ENCODE measurements at places on chromosomes 12 and 14.
A peak's percentile ranks its signal among the peaks of the same experiment; 100 is the strongest.

DNA sequence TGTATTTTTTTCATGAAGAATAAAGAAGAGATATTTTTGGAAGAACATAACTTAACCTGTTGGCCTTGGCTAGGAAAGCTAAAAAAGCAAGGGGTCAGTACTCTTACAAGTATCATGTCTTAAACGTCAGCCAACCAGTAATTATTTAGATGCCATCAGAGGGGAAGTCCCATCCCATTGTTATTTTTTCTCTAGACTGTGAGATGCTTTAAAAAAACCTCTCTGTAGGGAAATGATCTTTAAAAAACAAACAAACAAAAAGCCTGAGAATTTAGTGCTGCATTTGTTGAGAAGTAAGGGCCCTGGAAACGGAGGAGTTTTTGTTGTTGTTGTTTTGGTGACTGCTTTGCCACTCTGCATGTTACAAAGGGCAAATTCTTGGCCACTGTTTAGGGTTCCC lies 474.0 kb downstream of the ZFP36L1 start:
- no peak for DNase-seq

DNA sequence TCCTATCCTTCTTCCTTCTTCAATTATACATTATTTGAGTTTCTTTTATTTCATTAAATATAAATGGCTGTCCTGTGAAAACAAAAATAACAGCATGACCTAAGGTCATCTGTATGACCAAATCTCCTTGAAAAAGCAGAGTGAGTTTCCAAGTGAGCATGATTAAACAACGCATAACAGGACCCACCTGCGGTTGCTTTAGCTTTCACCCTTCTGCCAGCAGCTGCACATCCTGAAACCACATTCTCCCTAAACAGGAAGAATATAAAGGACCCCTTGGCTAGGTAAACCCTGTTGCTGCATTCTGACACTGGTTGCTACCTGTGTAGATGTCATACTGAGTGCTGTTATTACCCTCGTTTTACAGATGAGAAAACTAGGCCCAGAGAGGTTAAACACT lies 42.8 kb upstream of the CPM start:
- no peak for DNase-seq

DNA sequence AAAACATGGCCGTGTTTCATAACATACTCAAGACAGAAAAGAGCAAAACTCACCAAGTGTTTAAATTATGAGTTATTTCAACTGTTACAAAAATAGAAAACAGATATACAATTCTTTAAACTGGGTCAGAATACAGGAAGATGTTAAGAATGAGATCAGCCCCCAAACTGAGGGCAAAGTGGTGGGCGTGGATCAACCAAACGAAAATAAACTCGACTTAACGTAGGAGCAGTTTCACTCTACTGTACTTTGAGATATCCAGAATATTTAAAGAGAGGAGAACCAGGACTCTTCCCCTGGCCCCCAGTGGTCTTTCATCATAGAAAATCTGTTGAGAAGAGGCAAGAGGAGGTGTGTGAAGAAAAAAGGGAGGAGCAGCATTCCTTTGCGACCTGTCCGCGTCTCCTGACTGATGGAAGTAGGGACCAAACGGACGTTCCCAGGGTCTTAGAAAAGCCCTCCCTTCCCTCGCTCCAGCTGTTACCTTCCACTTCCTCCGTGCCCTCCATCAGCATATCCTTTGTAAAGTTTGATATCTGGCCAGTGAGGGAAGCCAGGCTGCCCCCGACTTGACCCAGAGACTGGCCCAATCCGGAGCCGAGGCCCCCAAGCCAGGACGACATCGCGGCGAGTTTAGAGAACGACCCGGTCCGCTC lies 668 bp downstream of the TRIP11 start:
- DNase-seq, result no peak

DNA sequence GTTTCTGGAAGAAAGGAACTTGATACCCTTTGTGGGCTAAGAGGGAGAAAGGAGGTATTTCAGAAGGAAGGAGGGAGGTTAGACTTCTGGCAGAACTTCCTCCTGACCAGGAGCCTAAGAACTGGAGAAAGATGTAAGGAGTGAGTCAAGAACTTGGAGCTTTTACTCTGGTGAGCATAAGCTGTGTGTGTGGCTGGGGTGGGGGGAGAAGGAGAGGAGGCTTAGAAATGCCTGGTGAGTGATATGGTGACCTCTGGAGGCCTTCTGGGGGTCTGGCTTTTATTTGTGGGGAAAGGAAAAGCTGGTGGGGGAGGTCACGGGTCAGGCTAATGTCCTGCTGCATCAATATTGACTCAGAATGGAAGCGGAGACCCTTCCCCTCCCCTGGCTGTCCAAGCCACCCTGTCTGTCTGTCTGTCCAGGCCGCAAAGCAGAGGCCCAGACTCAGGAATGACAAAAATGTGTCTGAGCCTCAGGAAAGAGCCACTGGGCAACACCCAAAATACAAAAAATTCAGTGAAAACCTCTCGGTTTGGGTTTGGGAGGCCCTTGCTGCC lies 4.8 kb downstream of the LRP1 start:
- no peak for DNase-seq

DNA sequence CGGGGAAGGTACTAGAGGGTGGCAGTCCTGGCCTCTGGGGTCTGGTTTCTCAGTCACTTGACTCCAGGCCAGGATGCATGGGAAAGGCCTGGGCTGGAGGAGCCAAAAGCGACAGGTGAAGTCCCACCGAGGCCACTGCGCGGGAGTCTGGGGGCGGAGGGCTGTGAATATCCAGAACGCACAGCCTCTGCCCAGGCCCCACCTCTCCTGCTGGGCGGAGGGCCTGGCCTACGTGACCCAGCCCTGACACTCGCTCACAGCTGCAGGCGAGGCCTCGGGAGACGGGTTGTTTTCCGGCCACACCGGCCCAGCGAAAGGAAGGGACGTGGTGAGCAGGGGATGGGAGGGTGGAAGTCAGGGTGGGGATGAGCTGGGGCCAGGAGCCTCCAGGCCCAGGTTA lies 91.2 kb downstream of the RFLNA start:
- DNase-seq, result no peak

GRCh38 chr14:49366416-49366815 lies 219.8 kb downstream of the RPS29 start:
- no peak for DNase-seq

- DNase-seq, result no peak
These were observed 5.4 kb upstream of the MGAT4C start for GRCh38 chr12:86261578-86261977.

DNA sequence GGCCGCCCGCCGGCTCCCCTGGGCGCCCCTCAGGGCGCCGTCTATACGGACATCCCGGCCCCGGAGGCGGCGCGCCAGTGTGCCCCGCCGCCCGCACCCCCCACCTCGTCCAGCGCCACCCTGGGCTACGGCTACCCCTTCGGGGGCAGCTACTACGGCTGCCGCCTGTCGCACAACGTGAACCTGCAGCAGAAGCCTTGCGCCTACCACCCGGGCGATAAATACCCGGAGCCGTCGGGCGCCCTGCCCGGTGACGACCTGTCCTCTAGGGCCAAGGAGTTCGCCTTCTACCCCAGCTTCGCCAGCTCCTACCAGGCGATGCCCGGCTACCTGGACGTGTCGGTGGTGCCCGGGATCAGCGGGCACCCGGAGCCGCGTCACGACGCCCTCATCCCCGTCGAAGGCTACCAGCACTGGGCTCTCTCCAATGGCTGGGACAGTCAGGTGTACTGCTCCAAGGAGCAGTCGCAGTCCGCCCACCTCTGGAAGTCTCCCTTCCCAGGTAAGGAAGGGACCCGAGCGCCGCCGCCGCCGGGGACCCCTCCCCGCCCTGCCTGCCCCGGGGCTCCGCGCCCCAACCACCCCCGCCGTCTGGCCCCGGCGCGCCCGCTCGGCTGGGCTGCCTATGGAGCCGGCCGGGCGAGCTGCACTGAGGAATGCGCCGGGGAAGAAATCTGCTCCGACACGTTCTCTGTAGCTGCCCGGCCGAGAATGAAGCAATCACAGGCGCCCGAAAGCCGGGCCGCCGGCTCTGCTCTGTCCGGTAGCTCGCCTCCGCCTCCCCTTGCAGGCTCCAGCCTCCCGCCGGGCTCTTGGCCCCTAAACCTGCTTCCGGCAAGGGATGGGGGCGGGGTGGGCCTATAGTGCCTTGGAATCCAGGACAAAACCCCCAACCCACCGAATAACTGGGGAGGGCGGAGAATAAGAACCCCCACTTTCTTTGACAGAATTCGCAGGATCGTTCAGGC lies 794 bp downstream of the HOXC13 start:
- no peak for DNase-seq

DNA sequence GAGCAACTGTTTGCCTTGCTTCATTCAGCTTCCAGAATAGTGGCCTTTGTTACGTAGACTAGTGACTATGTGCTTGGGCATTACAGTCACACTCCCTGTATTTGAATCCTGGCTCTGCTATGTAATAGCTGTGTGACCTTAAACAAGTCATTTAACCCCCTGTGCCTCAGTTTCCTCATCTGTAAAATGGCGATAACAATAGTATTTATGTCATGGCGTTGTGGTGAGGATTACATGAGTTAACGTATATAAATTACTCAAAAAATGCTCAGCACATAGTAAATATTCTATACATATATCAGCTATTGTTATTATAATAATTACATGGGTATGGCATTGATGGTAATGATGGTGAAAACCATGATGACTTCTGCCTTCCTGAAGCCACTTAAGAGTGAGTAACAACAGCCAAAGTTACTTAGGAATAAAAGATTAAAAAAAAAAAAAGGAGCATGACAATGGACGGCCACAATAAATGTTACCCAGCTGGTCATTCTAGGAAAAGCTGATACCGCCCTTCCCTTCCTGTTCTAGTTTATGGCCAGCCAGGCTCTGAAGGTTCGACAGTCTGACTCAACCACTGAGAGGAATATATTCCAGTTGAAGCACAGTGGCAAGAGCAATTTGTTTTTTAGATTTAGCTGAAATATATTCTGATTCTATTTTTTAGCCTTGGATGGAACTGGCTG lies 9.9 kb upstream of the ADIPOR2 start:
- no peak for DNase-seq

- no peak for DNase-seq
These were observed 388.7 kb downstream of the TMEM117 start for GRCh38 chr12:44224399-44225148.

- DNase-seq, result no peak
These were observed 75.6 kb downstream of the USP15 start for GRCh38 chr12:62335796-62336195.

DNA sequence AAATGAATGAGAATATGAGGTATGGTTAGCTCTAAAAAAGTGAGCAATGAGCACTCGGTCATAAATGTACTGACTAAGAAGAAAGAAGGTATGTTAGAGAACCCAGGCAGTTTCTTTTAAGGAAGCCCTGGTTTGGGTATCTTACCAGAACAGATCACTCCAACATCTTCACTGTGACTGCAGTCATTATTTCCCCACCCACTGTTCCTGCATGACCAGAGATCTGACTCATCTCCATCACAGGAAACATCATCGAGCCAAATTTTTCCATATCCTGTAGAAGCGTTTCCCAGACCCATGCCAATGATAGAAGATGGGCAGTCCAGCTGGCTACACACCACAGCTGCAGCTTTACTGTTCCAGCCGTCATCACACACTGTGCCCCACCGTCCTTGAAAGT lies 48.0 kb downstream of the CD163L1 start:
- DNase-seq, result no peak

DNA sequence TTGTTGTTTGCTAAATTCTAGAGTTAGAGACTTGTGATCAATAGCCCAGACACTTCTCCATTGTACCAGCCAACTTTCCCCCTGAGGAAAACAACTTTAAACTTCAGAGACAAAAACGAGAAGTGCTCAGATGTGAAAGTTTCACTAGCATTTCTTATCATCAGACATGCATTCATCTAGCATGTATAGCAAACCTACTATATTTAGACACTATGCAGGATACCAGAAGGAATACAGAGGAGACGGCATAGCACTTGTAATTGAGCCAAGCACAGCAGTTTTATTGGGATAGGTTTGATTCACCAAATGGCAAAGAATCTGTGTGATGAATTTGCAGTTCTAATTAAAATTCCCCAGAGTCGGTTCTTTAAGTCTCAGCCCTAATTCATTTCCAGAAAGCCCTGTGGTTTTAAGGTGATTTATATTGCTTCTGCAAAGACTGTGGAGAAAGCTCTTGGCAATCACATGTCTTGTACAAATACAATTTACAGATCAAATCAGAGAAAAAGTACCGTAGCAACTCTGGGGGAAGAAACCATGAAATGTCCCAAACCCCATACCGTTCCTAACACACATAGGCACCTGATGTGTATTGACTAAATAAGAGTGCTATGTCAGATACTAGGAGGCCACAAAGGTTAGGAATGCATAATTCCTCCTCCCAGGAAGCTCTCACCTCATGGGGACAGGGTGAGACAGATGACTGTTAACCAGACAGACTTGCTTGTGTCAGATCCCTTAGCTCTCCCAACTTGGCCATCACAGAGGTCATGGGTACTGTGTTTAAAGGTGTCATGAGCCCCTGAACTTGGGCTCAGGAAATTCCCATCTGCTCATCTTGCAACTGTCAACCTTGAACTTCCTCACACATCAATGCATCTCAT lies 69.6 kb upstream of the KRAS start:
- peak; percentile 61 for DNase-seq

DNA sequence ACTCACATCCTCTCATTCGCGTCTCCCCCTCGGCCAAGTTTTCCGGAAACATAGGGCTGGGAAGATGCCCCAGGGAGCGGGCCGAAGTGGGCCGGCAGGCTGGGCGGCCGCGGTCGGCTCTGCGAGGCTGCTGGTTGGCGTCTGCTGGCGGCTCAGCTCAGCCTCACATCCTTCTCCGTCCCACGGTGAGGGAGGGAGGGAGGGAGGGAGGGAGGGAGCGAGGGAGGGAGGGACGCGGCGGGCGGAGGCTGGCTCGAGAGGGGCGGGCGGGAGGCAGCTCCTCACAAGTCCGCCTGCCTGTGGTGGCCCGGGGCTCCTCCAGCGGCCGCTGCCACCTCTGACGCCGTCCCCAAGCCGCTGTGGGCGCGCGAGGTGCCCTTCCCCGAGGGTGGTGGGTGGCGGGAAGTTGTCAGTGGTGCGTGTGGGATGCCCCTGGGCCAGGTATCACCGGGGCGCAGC lies 93.8 kb downstream of the RFLNA start:
- DNase-seq, result peak; percentile 77

- DNase-seq, result no peak
These were observed 51.3 kb downstream of the MARK3 start for GRCh38 chr14:103436533-103436932.

- DNase-seq, result no peak
These were observed 1090.5 kb downstream of the TRHDE start for GRCh38 chr12:73362666-73363065.

DNA sequence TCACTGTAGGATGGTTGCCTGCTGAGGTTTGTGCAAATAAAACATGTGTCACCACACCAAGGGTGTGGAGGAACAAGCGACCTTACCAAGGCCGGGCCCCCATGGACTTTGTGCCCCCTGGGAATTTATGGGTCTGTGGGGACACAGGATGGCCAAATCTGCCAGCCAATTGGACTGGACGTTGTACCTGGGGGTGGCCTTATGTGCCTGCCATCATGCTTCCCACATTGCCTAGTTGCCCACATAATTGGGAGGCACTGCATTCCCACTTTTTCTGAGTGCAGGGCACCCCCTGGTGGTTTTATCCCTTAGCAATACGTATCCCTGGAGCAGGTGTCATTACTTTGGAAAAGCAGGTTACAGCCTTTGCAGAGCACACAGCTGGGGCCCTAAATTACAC lies 92.6 kb upstream of the TMPO start:
- no peak for DNase-seq

- DNase-seq, result no peak
These were observed 77.4 kb downstream of the RIN3 start for GRCh38 chr14:92590941-92591340.

GRCh38 chr14:58701156-58701555 lies 63.4 kb downstream of the DACT1 start:
- DNase-seq, result no peak

Measured in activated CD4-positive, alpha-beta T cell treated with anti-CD3 and anti-CD28 coated beads, Interleukin-2, amount 10 ng/mL, durations not matched to agents 24 days and 14 days (primary cell).